K562 (cell line): ENCODE measurements at places on chromosomes 1 and 21.

DNA sequence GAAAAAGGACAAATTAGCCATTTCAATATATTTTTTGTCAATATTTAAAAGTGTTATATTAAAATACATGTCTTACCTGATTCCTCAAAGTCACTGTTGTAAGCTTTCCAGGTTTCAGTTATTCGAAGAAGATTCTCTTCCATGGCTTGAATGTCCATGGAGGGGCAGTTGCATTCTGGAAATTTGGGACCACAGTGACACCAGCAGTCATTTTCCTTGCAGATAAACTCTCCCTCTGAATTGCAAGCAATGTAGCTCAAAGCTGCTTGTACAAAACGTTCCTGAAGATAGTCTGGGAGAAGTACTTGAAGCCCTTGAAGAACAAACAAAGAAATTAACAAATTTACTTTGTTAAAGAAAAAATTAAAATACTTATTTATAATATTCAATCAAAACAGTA is 251.7 kb downstream of the BRINP3 start:
- no peak for DNase-seq

DNA sequence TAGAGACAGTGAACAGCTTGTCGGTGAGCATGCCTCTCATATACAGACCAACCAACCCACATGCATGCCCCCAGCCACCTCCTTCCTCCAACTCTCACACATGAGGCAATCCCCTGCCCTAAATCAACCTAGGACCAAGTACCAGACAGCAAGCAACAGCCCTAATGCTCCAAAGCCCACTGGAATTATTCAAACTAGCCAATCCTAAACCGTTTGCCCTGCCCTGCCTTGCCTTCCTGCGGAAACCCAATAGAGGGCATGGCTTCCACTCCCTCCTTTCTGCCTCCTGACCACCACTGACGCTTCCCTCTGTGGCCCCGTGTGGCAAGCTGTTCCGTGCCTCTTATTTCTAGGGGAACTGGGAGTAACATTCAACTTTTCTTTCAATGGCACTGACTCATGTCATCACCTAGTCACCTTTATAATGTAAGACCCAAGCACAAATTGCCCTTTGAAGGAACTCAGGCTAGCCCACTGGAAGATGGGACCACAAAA is 129.3 kb upstream of the GJB5 start:
- no peak for DNase-seq

DNA sequence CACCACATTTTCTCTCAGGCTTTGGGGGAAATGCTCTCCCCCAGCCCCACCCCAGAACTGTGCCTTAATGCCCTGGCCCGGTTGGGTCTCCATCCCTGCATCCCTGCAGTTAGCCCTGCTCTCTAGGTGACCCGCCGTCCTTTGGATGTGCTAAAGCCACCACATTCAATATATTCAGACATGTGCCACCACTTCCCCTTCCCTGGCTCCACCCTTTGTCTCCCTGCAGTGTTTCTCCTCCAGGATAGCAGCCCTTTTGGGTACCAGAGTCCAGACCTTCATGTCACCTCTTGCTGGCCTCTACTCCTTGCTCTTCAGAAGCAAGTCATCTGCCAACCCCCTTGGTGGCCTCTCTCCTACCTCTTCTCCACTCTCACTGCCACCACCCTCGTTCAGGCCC is 41.8 kb downstream of the RUNX1 start:
- no peak for DNase-seq

DNA sequence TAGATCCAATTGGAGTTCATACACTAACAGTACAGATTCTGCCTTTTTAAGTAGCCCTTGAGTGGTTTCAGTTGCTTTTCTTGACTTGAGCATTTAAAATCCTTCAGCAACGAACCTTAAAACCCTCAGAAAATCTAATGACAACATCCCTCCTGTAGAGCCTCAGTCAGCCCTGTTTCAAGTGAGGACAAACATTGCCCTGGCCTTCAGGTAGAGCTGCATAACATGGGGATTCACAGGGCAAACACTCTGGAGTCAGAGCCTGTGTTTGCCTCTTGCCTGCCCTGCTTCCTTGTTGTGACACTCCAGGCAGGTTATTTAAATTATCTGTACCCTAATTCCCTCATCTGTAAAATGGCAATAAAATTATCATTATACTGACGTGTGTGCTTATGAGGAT is 96.1 kb upstream of the KCNA3 start:
- DNase-seq, result no peak

GRCh38 chr21:25054689-25055088 is 552.6 kb downstream of the MRPL39 start:
- DNase-seq, result no peak

DNA sequence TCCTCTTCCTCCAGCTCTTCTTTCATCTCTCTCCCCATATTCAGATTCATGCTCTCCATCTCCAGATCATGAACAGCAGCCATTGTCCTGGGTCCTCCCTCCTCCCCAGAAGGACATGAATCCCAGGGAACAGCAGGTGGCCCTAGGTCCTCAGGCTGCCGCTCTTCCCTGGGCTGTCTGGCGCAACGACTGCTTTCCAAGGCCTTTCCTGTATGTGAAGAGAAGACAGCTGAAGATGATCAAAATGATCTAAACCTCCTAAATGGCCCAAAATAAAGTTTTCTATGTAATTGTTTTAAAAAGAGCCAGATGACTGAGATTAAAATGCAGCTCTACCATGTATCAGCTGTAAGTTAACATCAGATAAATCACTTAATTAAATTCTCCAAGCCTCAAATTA is 22.5 kb downstream of the RHBDL2 start:
- no peak for DNase-seq

- no peak for DNase-seq
Measured at GRCh38 chr1:920521-920920, 3.2 kb upstream of the SAMD11 start.

GRCh38 chr1:58689167-58689566 is 10.7 kb downstream of the MYSM1 start:
- no peak for DNase-seq

GRCh38 chr1:228161362-228161761 is 4.2 kb upstream of the IBA57 start:
- DNase-seq, result no peak

DNA sequence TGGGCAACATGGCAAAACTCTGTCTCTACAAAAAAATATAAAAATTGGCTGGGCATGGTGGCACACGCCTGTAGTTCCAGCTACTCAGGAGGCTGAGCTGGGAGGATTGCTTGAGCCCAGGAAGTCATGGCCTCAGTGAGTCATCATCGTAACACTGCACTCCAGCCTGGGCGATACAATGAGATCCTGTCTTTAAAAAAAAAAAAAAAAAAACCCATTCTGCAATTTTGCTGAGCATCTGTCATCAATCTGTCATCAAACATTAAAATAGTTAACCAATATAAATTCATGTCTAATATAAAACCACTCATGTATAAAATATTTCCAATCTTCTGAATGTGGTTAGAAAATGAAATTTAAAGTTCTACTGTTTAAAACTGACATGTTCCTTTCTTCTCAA is 56.9 kb downstream of the LPAR3 start:
- DNase-seq, result no peak

DNA sequence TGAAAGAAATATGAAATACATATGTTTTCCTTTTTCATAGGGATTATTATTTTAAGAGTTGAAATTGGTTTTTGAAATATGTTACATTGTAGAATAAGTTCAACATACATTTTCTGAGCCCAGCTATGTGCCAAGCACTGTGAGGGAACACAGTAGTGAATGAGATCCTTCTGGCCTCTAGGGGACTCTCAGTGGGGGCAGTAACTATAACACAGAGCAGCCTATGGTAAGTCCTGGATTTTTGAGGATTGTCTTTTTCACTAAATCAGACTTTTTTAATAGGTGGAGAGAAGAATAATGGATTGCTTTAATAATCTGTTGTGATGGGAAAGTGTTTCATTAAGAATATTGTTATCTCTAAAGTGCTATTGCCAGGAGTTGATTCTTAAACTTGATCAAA is 2.4 kb downstream of the DNAJC6 start:
- no peak for DNase-seq

GRCh38 chr21:33254766-33255165 is 11.4 kb upstream of the IL10RB start:
- DNase-seq, result no peak

- DNase-seq, result no peak
Measured at GRCh38 chr1:4787551-4787950, 133.1 kb downstream of the AJAP1 start.

DNA sequence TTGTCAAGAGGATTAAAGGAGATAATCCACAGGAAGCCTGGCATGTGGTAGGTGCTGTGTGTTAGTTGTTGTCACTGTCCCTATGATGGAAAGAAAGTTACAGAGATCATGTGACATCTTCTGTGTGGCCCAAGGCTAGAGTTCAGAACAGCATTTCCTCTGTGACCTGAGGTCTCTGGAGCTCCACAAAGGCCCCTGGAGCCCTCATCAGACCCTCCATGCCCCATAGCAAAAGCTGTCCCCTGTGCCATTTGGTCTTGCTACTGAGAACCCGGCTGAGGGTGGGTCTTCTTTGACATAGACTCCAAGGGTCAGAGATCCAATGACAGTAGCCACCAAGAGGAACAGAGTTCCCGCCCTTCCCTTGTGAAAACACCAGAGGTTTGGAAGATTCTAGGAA is 8.1 kb downstream of the CELA2B start:
- no peak for DNase-seq

DNA sequence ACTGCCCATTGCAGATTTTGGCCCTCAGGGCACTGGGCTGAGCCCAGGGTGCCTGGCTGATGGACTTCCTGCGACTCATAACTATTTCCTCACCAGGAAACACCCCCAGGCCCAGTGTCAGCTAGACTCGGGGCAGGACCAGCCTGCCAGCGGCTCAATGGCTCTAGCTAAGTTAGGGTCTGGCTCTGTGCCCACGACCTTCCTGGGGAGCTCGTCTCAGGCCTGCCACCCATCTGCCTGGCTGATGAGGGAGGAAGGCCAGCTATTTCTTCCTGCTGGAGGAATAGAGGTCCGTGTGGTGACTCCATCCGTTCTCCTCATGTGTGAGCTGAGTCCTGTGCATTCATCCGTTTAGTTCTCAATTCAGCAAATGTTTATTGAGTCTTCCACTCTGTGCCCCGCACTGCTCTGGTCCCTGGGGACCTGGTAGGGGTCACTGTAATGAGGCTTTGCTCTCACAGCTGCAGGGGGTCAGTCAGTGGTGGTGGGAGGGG is 44.5 kb downstream of the KIRREL1 start:
- no peak for DNase-seq

DNA sequence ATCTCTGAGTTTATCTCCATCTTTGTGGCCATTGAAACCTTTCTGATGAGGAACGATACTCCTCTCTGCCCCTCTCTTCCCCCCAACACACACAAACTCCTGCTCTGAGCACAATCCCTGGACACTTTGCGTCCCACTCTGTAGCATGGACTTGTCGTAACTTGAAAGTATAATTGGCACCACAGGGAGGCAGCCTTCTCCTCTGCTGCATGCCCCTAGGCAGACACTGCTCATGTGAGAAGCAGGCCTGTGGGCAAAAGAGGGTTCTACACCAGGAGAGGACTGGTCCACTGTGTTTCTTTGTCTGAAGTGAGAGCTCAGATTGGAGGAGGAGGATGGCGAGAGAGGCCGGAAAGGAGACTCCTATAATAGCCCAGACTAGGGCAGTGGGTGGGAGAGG is 3.8 kb upstream of the PARS2 start:
- DNase-seq, result no peak

- no peak for DNase-seq
Measured at GRCh38 chr1:147541672-147542568, 619 bp downstream of the BCL9 start.

- DNase-seq, result peak; percentile 67
Measured at GRCh38 chr1:61162520-61163258, 80.3 kb downstream of the NFIA start.

GRCh38 chr1:183736343-183736742 is 68.6 kb upstream of the RGL1 start:
- DNase-seq, result no peak

DNA sequence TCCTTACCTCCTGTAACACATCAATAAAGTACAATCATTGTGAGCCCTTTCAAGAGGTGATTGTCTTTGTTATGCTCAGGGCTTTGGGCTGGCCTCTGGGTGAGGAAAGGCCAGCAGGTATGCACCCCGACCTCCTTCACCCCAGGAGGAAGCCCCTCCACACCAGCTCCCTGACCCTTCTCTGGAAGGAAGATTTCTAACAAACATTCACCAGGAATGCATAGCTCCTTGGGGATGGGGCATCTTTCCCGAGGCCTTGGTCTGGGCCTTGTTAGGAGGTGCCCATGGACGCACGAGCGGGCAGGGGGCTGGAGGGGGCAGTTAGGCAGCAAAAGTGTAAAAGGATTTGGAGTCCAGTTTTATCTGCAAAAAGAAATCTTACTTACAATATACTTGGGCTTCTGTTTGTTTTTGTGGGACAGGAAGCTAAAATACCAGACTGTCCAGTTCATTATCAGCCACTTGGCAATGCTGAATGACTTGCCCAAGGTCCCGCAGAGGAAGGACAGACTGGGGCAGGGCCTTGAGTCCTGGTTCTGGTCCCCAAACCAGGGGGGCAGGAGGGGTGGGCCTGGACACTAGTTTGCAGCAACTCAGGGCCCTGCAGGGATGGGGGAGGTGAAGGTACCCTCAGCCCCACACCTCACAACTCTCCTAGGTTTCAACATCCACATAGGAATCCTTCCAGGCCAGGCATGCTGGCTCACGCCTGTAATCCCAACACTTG is 10.1 kb downstream of the ZC3H12A start:
- no peak for DNase-seq

- DNase-seq, result no peak
Measured at GRCh38 chr1:215393476-215393875, 173.6 kb upstream of the KCTD3 start.

DNA sequence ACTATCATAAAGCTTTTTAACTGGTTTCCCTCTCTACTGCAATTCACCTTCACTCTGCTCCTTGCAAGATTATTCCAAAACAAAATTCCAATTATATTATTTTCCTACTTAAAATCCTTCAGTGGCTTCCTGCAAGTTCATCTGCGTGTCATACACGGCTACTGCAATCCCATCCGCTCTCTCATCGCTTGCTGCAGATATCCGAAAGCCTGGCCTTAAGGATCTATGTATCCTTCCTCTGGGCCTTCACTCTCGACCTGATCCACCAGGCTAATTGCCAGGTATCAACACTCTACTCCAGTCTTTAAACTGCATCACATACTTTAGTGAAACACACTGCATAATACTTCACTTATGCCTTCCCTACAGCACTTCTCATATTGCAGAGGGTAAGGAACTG is 44.0 kb downstream of the VAV3 start:
- DNase-seq, result no peak

GRCh38 chr1:77762072-77762476 is 2.4 kb upstream of the USP33 start:
- DNase-seq, result peak; percentile 36

GRCh38 chr1:14909273-14909672 is 244.3 kb upstream of the TMEM51 start:
- DNase-seq, result no peak

- no peak for DNase-seq
Measured at GRCh38 chr1:241994171-241994570, 4.7 kb downstream of the MAP1LC3C start.

DNA sequence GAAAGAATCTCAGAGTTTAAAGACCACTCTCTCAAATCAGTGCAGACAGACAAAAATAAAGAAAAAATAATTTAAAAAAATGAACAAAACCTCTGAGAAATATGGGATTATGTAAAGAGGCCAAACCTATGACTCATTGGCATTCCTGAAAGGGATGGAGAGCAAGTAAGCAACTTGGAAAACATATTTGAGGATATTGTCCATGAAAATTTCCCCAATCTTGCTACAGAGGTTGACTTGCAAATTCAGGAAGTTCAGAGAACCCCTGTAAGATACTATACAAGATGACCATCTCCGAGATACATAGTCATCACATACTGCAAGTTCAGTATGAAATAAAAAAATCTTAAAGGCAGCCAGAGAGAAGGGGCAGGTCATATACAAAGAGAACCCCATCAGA is 43.7 kb upstream of the IVNS1ABP start:
- DNase-seq, result no peak

- no peak for DNase-seq
Measured at GRCh38 chr1:233879841-233880240, 24.6 kb upstream of the SLC35F3 start.
